ENCODE measurements at places on chromosomes 1 and 21. TPM values are rescaled to one million over a fixed set of nuclear protein-coding genes. Genes with fewer than 3 reads are reported as not detected.

LEFTY2 gene
- total RNA-seq = not detected

MEGF6 gene
- 13.2 TPM for total RNA-seq

SFPQ gene
- total RNA-seq = 205 TPM

LDLRAD1 gene
- not detected for total RNA-seq
